ENCODE measurements at places on chromosomes 6 and 20.

- DNase-seq: no peak
Measured at GRCh38 chr6:89939144-89939543, 44.9 kb downstream of the GJA10 start.

GRCh38 chr20:54070187-54070987 is at the start of gene BCAS1:
Gene BCAS1 (minus strand): TSS chr20:54070594. CDS start chr20:54058718, 11,876 bp downstream.
- no peak for DNase-seq

- DNase-seq: no peak
Measured at GRCh38 chr20:5770231-5770986, 20.2 kb downstream of the SHLD1 start.

GRCh38 chr20:576156-576555 is 32.6 kb upstream of the CSNK2A1 start:
- DNase-seq: no peak

- peak; percentile 42 for DNase-seq
Measured at GRCh38 chr6:128696691-128697689, 176.6 kb upstream of the PTPRK start.

DNA sequence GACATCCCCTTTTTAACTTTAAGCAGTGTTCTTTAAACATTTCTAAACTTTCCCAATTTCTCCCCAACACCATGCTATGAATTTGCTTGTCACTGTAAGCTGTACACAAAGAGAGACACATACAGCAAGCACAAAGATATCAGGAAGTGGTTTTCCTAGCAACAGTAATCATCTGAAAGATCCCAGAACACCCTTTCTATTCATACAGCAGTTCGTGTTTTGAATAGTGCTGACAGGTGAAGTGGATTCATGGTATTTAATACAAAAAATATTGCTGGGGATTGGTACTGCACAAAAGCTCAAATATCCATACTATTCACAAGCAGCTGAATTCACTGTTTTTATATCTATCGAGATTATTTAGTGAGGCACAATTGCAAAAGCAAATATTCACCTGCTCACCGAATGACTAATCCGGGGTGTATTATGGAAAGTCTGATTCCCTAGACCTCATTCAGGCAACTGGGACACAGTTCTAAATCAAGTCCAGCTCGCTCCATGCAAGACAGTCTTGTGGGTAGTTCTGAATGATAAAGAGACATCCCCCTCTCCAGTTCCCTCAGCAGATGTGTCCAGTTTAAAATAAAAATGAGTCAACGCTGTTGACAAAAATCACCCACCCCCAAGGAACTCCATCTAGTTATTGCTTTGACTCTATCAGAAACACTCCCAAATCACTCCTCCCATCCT is 107.1 kb upstream of the TSHZ2 start:
- no peak for DNase-seq

- no peak for DNase-seq
Measured at GRCh38 chr6:56916849-56917551, 37.9 kb upstream of the BEND6 start.

- DNase-seq: no peak
Measured at GRCh38 chr6:110395221-110395620, 20.2 kb downstream of the DDO start.

DNA sequence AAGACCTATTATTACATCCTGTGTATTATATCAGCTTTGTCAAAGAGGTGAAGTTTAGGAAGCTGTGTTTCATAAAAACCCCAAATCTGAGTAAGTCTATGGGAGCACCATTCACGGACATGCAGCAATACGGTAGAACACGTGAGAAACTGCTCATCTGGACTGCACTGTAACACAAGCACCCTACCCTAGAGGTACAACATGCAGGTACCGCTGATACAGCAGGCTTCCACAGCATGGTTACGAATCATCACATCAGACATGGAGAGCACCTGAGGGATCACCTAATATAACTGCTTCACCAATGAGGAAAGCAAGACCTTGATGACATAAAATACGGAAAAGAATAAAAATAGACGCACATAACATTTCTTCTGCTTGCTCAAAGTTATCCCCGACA is 96.7 kb downstream of the GMDS start:
- no peak for DNase-seq

- no peak for DNase-seq
Measured at GRCh38 chr6:119482850-119483285, 133.3 kb upstream of the MAN1A1 start.

DNA sequence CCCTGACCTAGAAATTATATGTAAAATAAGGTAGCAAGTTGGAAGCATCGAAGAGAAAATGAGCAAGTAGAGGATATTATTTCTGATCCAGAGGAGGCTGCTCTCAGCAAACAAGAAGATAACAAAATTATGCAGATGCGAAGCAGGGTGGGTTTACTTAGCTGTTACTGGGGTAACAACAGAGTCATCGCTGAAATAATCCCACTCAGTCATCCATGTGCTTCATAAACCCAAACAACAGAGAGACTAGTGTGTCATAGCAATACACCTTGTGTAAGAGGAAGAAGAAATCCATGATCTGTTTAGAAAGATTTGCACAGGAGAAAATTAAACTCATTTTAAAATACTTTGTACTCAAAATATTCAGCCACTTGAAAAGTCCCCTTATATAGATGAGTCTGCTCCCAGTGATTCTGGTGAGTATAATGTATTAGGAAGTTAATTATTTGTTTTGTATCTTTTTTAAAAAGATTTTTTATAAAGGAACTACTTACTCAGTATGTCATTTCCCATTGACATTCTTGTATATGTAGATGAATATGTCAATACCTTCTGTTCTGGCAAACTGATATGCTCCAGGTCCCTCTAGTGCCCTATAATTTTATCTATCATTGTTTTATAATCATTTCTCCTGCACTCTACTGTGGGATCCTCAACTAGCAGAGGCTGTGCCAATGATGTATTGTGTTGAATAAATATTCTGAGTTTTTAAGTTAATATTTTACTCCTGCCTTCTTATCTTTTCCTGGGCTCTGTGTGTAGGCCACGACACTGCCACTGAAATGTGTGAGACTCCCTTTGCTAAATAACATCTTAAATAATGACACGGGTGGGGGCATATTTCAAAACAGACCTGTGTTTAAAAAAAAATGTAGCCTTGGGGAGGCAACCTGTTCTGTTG is 8.6 kb upstream of the HIVEP2 start:
- DNase-seq: no peak

DNA sequence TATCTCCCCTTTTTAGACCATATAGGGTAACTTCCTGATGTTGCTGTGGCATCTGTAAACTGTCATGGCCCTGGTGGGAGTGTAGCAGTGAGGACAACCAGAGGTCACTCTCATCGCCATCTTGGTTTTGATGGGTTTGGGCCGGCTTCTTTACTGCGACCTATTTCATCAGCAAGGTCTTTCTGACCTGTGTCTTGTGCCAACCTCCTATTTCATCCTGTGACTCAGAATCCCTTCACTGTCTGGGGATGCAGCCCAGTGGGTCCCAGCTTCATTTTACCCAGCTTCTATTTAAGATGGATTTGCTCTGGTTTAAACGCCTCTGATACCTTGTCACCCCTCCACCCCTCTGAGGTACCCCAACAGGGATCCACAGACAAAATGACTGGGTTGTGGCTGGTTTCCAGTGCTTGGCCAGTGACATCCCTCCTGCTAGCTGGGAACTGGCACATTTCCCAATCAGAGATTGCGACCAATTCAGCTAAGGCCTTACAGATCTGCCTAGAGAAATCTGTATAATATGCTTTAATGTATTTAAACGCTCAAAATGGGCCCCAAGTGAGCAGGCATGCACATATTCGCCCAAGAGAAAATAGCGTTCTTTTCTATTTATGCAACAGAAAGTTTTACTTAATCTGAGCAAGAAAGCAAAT is 315.6 kb upstream of the QKI start:
- DNase-seq: peak; percentile 34

- DNase-seq: peak; percentile 47
Measured at GRCh38 chr6:15389765-15390723, 144.2 kb downstream of the JARID2 start.

- DNase-seq: no peak
Measured at GRCh38 chr6:134519465-134519864, 201.6 kb upstream of the SGK1 start.

DNA sequence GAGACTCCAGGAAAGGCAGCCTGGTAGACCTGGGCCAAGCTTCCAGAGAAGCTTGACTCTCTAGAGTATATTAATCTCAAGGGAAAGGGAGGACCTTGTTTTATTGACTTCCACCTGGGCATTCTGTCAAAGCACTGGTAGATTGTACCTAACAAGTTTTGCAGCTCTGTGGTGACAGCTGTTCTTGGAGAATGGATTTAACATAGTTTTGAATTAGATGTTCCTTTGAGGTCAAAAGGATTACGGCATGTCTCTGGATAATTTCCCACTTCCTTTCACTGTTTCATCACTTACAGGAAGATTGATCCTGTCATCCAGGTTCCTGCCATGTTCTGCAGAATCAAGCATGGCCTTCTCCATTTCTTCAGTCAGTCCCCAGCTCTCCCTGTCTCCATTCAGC is 246.0 kb downstream of the PHACTR1 start:
- peak; percentile 13 for DNase-seq

DNA sequence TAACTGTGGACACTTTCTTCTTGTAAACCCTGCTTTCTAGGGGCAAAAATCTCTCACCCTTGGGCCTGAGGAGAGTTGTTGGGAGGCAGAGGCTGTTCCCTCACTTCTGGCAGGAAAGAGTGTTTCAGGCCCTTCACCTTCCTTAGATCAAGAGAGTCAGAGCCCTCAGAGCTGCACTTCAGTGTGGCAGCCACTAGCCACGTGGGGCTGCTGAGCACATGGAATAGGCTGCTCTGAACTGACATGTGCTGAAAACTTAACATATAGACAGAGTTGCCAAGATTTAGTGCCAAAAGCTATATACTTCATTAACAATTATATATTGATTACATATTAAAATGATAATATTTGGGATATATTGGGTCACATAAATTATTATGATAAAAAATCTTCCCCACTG is 4.4 kb upstream of the LMBRD1 start:
- DNase-seq: no peak

GRCh38 chr6:37256692-37257319 is 766 bp upstream of the TBC1D22B start:
- no peak for DNase-seq

GRCh38 chr20:49186535-49187329 is 1.4 kb downstream of the STAU1 start:
- DNase-seq: peak; percentile 30

DNA sequence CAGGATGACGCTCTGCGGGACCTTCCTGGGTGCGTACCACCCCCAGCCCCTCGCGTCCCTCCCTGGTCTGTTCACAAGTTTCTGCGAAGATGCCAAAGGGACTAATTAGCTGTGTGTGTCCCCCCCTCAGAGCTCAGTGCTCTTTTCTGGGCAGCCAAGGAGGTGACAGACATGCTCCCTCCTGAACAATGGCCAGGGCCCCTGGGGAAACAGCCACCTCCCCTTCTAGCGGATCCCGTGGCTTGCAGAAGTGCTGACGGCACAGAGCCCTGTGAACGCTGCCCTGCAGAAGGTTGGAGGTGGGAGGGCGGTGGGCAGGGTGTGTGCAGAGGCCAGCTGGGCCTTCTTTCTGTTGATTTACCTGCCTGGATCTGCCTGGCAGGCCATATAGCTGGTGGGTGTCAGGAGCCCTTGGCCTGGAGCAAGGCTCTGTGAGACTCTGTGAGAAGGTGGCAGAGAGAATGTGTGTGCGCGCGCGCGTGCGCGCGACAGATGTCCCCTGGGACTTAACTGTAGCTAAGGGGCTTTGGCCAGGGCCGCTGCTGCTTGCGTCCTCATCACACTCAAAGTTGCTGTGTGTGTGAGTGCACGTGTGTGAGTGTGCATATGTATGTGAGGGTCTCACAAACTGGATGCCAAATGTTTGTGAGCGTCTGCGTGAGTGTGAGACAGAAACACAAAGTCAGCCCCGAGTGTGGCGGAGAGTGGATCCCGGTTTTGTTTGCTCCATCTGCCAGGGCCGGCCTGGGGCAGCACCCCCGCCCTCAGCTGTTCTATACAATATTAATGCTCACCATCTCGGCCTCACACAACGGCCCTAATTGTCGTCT is 3.5 kb upstream of the MYT1 start:
- no peak for DNase-seq

GRCh38 chr6:8825726-8826125 is 390.4 kb upstream of the SLC35B3 start:
- DNase-seq: peak; percentile 36

GRCh38 chr6:15331143-15331542 is 85.3 kb downstream of the JARID2 start:
- DNase-seq: peak; percentile 37

DNA sequence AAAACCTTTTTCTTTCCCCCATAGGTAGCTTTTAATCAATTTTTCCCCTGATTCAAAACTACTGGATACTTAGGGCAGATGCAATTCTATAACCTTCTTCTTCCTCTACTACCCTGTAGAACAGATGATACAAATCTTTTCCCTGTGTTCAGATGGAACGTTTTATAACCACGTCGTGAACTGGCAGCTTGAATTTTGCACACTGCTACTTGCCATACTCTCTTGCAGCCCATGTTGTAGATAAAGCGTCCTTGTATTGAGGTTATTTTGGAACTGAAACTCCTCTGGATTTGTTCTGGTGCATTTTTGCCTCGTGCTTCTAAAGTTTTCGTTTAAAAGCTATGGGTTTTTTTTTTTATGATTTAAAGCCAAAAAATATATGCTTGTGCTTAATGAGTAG is 440.2 kb downstream of the RFPL4B start:
- no peak for DNase-seq

- no peak for DNase-seq
Measured at GRCh38 chr6:38016824-38017223, 197.3 kb downstream of the ZFAND3 start.

DNA sequence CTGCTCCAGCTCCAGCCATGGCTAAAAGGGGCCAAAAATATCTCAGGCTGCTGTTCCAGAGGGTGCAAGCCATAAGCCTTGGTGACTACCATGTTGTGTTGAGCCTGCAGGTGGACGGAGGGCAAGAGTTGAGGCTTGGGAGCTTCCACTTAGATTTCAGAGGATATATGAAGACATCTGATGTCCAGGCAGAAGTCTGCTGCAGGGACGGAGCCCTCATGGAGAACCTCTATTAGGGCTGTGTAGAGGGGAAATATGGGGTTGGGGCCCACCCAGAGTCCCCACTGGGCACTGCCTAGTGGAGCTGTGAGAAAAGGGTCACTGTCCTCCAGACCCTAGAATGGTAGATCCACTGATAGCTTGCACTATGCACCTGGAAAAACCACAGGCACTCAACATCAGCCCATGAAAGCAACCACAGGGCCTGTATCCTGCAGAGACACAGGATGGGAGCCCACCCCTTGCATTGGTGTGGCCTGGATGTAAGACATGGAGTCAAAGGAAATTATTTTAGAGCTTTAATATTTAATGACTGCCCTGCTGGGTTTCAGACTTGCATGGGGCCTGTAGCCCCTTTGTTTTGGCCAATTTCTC is 70.5 kb downstream of the NINL start:
- DNase-seq: no peak

DNA sequence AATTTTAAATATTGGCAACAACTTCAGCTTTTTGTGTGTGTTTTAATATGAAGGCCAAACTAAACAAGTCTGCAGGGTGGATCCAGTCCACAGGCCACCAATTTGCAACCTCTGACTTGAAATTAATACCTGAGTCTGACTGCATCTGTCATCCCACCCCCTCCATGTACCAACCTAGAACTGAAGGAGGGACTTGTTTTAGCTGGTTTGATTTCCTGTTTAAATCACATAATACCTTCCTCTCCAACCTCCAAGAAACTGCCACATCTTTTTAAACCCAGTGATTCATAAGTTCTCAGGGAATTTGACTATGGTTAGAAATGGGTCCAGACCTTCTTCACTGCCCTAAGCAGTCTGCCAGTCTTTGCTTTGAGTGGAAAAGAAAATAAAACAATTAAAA is 21.6 kb downstream of the RNF8 start:
- no peak for DNase-seq

- DNase-seq: no peak
Measured at GRCh38 chr6:5514353-5514752, 253.0 kb downstream of the FARS2 start.
